ENCODE measurements at places on chromosomes 2 and 18.

DNA sequence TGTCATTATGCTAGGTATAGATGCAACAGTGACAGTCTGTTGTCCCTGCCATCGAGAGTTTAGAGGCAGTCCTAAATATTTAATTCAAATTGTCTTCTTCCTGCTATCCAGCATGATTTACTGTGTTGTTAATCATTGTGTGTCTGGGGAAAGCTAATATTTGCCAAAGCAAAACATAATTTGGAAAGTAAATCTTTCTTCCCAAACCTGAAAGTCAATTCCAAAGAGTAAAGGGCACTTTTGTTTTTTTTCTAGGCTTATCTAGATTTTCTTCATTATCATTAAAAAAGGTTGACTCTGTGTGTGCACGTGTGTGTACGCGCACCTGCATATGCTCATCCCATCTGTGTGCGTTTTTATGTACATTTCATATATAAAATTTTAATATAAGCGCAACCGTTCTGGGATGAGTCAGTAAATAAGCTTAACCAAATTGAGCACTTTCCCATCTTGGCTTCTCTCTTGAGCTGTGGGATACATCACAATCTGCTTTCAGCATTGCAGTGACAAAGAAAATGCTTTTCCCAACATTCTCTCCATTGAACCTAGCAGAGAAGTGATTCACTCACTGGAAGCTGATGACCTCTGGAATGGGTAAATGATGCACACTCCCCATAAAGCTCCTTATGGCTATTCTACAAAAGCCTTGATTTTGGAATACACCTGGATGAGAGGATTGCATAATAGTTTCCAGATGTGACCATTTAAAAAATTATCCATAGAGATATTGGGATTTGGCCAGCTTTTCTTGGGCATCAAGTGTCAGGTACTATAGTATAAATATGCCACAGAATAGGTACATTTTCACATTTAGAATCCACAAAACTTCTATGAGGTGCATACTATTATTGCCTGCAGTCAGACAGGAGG is 488.4 kb downstream of the ADCYAP1 start:
- no peak for DNase-seq
- H3K27ac ChIP-seq: no peak overlapping the region
- no peaks in the 10 kb centered on the region for H3K4me1 ChIP-seq
- H3K36me3 ChIP-seq: no peaks in the 10 kb centered on the region
- H3K4me3 ChIP-seq: no peak overlapping the region

- H3K36me3 ChIP-seq: peaks cover 37% of the 10 kb centered on the region
- no peaks in the 10 kb centered on the region for H3K27me3 ChIP-seq
- no peak overlapping the region for H3K27ac ChIP-seq
- no peak overlapping the region for H3K4me3 ChIP-seq
- no peak for DNase-seq
Measured at GRCh38 chr2:240462073-240462706, 26.7 kb downstream of the GPC1 start.

DNA sequence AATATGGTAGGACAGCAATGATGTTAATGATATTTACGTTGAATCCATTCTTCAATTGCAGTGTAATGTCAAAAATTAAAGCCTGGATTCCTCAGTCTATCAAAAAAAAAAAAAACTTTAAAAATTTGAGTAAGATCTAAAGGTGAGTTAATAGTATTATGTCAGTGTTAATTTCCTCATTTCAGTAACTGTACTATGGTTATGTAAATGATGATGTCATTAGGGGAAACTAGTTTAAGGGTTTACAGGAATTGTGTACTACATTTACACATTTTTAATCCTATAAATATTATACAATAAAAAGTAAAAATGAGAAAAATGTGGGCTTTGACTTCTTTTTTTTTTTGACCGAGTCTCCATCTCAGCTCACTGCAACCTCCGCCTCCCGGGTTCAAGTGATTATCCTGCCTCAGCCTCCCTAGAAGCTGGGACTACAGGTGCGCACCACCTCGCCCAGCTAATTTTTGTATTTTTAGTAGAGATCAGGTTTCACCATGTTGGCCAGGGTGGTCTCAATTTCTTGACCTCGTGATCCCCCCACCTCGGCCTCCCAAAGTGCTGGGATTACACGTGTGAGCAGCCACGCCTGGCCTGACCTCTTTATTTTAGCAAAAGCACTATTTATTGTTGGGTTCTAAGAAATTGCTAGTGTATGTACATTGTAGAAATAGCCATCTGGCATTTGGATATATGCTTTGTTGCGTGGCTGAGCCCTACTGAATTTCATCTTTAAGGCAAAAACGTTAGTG is 106.5 kb downstream of the XIRP2 start:
- H3K4me1 ChIP-seq: no peaks in the 10 kb centered on the region
- no peaks in the 10 kb centered on the region for H3K36me3 ChIP-seq
- H3K27me3 ChIP-seq: no peaks in the 10 kb centered on the region
- no peak for DNase-seq

DNA sequence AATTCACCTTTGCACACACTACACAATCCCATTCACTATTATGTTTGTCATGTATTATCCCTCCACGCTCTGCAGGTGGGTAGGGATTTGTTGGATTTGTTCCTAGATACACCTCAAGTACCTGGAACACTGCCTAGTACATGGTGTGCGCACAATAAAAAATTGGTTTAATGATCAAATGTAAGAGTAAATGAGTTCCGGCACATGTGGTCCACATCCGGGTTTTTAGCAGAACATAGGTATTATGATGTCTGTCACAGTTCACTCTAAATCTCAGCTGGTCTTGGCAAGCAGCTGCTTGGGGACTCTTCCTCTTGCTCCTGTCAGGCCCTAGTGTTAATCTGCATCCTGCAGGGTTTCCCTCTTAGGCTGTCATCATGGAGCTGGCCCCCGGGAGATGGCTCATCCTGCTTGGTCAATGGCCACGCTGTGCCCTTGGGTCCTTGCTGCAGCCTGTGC is 21.8 kb upstream of the IL1R1 start:
- no peak overlapping the region for H3K27ac ChIP-seq
- DNase-seq: no peak
- H3K4me3 ChIP-seq: no peak overlapping the region
- H3K36me3 ChIP-seq: peaks cover 6% of the 10 kb centered on the region
- H3K4me1 ChIP-seq: peaks cover 13% of the 10 kb centered on the region
- no peaks in the 10 kb centered on the region for H3K27me3 ChIP-seq

- no peaks in the 10 kb centered on the region for H3K27me3 ChIP-seq
- H3K4me1 ChIP-seq: peaks cover 9% of the 10 kb centered on the region
Measured at GRCh38 chr2:122682356-122682755, 926.9 kb downstream of the TSN start.
